NCI-H2227 treated with DMSO at 0.1 percent for 48 hours (cell line): ENCODE measurements at places on chromosomes 11 and 22.

DNA sequence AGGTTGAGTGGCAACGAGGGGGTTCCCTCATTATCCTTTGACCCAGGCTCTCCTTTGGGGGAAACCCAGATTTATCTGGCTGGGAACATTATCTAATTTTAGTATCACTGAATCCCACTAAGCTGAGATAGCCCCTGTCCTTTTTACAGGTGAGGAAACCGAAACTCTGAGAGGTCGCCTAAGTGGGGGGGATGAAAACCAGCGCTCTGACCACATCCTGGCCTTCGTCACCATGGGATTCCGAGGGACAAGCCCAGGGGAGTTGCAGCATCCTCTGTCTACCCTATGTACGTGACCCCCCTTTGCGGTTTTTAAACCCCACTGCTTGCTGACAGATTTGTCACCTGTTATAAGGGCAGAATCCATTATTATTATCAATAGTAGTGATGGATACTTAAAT lies 61.0 kb downstream of the ISX start:
- DNase-seq, result no peak

- peak; percentile 97 for DNase-seq
Measured at GRCh38 chr11:65121865-65122696, at the start of the genes FAU and MRPL49. Gene FAU (minus strand): TSS chr11:65122134. CDS start chr11:65121813, 321 bp downstream. Gene MRPL49 (plus strand): TSS chr11:65122321. CDS start chr11:65122347, 26 bp downstream.

DNA sequence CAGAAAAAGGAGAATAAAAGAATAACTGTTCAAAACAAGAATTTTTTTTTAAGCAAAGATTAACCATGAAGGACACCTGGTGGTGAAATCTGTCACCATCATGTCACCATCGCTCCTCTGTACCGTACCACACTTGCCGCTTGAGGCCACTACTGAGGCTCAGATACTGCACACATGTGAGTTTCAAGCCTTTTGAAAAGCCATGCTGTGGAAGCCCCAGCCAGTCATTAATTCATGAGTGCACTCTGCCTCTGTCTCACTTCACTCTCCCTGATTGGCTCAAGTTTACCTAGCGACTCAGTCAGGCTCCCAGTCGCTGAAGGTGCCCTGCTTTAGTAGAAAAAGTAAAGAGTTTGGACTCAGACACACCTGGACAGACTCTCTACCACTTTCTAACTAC lies 6.6 kb upstream of the MS4A12 start:
- DNase-seq, result no peak

DNA sequence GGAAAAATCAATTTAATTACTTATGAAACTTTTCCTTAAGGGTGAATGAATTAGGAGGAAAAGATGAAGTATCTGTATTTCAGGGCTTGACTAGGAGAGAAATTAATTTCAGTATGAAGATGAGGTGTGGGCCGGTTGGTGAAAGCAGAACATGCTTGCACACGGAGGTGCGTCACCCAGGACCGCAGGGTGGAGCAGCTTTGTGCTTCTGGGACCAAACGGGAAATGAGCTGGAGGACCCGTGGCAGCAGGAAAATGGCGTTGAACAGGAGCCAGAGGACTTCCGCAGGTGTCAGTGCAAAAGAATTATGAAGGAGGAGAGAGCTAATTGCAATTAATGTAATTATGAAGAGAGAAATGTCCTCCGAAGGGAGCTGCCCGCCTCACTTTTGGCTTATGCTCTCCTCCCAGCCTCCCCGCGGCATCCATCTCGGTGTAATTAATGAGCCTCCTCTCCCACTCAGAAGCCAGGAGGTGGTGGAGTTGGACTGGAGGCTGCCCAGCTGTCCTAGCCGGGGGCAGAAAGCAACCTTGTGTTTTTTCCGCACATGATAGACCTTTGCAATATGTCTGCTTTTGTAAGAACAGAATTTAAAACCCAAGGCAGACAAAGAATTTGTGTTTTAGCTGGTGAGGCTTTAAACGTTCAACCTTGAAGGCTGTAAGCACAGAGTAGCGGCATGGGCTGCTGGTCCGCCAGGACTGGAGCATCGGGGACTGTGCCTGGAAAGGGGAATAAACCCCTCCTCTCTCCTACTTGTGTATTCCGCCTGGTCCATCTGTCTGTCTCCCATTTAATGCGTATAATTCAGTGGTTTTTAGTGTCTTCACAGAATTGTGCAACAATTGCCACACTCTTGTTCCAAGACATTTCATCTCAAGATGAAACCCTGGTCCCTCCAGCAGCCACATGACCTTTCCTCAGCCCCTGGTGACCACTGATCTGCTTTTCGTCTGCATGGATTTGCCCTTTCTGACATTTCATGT lies 180.6 kb downstream of the TBC1D22A start:
- DNase-seq, result no peak

DNA sequence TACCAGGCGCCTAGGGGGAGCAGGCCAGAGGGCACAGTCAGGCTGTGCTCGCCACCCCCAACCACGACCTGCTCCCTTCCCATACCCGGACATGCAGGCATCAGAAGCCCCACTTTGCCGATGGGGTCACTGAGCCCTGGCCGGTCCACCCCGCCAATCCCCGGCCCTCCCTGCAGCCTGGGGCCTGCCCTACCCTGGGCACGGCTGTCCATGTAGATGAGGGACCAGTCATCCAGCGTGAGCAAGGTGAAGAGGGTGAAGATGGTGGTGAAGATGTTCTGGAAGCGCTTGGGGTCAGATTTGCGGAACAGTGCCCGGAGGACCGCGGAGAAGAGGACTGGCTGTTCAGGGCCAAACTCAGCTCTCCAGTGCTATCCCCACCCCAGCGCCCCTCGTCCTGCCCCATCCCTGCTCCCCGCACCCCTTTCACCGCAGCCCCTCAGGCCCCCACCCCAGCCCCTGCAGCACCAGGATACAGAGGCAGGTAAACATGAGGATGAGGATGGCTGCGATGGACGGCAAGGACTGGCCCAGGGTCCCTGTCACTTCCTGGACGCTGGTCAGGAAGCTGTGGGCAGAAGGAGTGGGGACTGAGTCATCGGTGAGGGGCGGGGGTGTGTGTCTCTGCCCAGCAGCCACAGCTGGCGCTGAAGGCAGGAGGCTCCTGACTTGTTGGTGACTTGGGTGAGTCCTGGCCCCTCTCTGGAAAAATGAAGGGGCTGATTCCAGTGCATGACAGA lies 5.5 kb downstream of the CATSPER1 start:
- no peak for DNase-seq

DNA sequence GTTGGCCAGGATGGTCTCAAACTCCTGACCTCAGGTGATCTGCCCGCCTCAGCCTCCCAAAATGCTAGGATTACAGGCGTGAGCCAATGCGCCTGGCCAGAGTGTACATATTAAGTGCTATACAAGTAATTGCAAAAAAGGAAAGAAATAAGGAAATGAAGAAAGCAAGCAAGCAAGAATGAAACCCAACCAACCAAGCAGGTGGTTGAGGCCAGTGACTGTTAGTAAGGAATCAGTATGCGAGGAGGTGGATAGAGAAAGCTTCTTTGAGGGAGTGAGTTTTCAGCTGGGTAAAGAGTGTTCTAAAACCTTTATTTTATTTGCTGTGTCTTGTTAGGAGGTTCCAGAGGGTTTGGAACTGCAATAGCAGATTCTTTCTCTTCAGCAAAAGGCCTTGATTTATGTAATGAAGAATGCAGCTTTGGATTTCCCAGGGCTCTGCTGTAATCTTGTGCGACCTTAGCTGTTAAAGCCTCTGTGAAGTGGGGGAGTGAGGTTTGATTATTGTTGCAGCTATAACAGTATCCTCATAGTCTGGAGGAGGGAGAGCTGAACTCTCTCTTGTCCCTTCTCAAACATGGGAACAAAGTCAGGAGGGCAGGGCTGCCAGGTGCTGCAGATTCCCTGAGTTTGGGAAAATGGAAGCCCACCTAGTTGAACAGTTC lies 5.7 kb downstream of the AMPD3 start:
- DNase-seq, result no peak

DNA sequence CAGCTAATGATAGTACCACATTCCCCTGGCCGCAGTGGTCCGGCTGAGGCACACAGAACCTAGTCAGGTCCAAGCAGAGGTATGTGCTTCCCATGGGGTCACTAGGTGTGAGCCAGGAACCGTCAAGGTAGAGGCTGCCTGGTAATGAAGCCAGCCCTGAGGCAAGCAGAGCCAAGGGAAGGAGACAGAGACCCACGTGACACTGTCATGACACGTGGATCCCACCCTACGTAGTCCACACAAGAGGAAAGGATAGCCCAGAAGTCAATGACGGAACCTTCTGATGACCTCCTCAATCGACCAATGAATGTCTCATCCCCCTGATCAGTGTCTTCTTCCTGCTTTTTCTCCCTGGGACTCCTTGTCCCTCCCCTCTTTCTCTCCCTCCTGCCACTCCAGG lies 19.0 kb downstream of the A4GALT start:
- no peak for DNase-seq

GRCh38 chr22:47282366-47282765 lies 519.9 kb downstream of the TBC1D22A start:
- DNase-seq, result no peak

GRCh38 chr11:133663135-133663985 lies 131.1 kb upstream of the OPCML start:
- no peak for DNase-seq

GRCh38 chr11:737366-737765 lies 9.9 kb upstream of the TALDO1 start:
- DNase-seq, result no peak

DNA sequence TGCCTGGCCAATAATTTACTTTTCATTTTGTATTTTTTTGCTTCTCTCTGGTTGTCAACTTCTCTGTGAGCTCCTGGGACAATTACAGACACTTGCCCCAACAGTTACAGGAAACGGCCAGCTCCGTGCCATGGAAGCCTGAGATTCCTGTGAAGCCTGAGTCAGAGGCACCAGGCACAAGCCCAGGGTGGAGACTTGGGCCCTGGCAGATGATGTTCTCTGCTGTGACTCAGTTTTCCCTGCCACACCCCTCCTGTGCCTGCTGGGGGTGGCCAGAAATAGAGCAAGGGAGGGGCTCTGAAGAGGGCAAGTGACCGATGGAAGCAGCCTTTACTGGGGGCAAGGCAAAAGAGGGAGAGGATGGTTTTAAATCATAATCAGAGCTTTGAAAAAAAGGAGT lies 4.9 kb downstream of the ATP5MGL start:
- DNase-seq, result no peak

GRCh38 chr11:61103851-61104423 lies 1.6 kb downstream of the CD5 start:
- DNase-seq, result no peak

GRCh38 chr11:119030029-119030328 lies 698 bp downstream of the SLC37A4 start:
- no peak for DNase-seq

GRCh38 chr11:72227316-72228228 lies 3.0 kb downstream of the INPPL1 start:
- DNase-seq, result no peak

- no peak for DNase-seq
Measured at GRCh38 chr22:47152938-47153337, 390.5 kb downstream of the TBC1D22A start.

GRCh38 chr11:17790453-17790852 lies 55.9 kb downstream of the KCNC1 start:
- DNase-seq, result no peak

DNA sequence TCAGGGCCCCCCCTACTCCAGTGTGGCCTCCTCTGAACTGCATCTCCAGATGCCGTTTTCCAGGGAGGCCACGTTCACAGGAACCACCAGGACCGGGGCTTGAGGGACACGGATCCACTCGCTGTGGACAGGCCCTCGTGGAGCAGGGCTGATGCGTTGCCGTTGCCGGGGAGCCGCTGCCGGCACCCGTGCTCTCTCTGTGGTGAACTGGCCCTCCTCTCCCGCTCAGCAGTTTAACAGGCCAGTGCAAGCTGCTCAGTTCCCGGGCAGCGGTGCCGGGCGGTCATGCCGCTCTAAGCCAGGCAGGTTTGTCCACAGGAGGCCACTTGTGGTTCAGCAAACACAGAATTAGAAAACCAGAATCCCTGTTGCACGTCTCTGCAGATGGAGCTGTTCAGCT lies 301.6 kb downstream of the TBC1D22A start:
- no peak for DNase-seq

GRCh38 chr22:40728731-40729189 lies 49.5 kb downstream of the MCHR1 start:
- no peak for DNase-seq

DNA sequence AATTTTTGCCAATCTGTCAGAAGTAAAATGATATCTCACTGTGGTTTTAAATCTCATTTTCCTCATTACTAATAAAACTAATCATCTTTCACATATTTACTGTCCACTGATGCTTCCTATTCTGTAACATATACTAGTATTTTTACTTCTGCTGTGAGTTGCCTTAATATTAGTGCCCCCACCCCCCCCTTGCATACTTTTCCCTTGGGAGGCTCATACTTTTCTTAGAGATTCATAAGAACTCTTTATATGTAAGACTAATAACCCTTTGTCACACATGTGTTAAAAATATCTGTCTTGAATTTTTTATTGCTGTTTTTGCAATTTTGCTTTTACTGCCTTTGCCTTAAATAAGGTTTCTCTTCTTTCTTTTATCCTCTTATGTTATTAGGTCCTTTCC lies 87.2 kb downstream of the PHF21A start:
- no peak for DNase-seq

DNA sequence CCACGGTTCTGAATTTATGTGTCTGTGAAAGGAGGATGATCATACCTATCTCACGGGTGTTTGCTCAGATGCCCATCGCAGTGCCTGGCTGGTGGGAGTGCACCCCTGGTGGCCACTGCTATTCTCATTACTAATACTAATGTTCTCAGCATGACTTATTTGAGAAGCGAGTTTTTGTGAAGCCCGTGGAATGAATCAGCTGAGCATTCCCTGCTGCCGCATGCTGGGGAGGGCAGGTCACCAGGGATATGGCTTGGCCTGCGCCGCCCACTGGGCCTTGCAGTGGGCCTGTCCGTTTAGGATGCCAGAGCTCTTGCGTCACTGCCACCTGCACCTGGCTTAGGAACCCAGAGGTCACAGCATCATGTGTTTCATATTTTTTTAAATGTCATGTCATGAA lies 16.9 kb downstream of the CTTN start:
- no peak for DNase-seq

- peak; percentile 79 for DNase-seq
Measured at GRCh38 chr22:39913886-39914285, 13.0 kb downstream of the GRAP2 start.

DNA sequence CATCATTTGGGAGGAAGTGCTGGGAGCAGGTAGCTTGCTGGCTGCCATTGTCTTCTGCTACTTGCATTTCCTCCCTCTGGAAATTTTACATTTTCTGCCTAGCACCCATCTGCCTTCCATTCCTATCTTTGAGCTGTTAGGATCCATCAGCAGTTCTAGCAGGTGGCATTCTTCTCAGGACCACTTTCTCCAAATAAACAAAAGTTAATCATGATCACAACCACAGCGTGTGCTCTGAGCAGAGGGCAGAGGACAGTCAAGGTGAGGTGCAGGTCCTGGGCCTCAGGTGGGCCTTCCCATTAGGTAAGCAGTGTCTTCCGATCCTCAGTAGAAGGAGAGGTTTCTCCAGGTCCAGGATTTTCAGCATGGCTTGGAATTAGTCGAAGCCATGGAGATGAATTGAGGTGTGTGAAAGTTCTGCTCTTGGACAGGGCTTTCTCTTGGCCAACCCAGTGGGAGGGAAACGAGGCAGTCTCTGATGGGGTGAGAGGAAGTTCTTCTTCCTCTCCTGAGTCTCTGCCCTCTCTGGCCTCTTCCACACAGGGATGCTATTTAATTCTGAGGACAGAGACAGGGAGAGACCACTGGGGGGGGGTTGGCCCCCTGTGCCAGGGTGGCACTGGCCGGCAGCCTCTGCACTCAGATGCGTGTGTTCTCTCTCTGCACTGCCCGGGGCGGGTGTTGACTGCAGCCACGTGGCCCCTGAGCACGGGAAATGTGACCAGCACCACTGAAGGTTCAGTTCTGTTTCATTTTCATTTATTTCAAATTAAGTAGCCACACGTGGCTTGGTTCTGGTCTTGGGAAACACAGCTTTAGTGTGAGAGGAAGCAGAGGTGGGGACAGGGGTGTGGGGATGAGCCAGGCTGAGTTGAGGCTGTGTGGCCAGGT lies 170.8 kb downstream of the TBC1D22A start:
- DNase-seq, result no peak
